Mononuclear cell (primary cell): ENCODE measurements at places on chromosomes 6 and 20. TPM values are rescaled to one million over a fixed set of nuclear protein-coding genes. Genes with fewer than 3 reads are reported as not detected.

Gene OXT
- total RNA-seq = not detected

Gene EYS
- under 0.01 TPM for total RNA-seq

Gene RNF39
- not detected for total RNA-seq

Gene LY6G5B
- 9.8 TPM for total RNA-seq

Gene FAM83C
- not detected for total RNA-seq
